Glutamatergic neuron (in vitro differentiated cells): ENCODE measurements at places on chromosomes 12 and 14. TPM values are rescaled to one million over a fixed set of nuclear protein-coding genes. Genes with fewer than 3 reads are reported as not detected.

GRCh38 chr14:22596354-22596879 lies 1.7 kb upstream of the ABHD4 start:
- DNase-seq, result no peak

GRCh38 chr14:94374749-94375260 lies 13.6 kb downstream of the SERPINA1 start:
- DNase-seq, result no peak

DNA sequence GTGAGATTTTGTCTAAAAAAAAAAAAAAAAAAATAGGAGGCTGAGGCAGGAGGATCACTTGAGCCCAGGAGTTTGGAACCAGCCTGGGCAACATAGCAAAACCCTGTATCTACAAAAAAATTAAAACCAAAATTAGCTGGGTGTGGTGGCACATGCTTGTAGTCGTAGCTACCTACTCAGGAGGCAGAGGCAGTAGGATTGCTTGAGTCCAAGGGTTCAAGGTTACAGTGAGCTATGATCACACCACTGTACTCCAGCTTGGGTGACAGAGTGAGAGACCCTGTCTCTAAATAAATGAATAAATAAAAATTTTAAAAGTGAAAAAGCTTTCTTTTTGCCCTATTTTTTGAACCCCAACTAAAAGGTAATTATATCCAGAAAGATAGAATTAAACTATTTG lies 113.6 kb downstream of the PEBP1 start:
- no peak for DNase-seq

GRCh38 chr12:49288412-49288853 lies 6.5 kb upstream of the PRPH start:
- DNase-seq, result peak; percentile 71

GRCh38 chr14:92407410-92407809 lies 84.4 kb downstream of the SLC24A4 start:
- no peak for DNase-seq

- no peak for DNase-seq
Measured at GRCh38 chr12:104887452-104887851, 70.6 kb downstream of the SLC41A2 start.

- DNase-seq, result no peak
Measured at GRCh38 chr12:48199774-48200221, 3.3 kb downstream of the OR10AD1 start.

DNA sequence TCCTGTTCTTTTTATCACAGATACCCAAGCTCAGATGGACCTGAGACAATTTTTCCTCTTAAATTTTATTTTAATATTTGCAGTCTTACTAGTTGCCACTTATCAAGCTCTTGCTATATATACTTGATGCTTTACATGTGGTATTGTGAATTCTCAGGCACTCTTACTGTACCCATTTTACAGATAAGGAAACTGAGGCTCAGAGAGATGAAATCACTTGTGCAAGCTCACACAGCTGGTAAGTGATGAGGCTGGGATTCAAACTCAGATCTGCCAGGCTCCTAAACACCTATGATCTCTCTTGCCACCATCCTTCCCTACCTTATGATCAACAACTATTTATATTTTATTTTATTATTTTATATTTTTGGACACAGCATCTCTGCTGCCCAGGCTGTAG lies 133.0 kb upstream of the LHX5 start:
- no peak for DNase-seq

Gene CACNA1C
- total RNA-seq, result 11.0 TPM

Gene PIK3C2G
- total RNA-seq, result not detected

Gene PRH1
- 33.3 TPM for total RNA-seq

Gene PRH2
- total RNA-seq, result not detected

Gene RERG
- not detected for total RNA-seq
